ENCODE measurements at places on chromosomes 13 and 19. TPM values are rescaled to one million over a fixed set of nuclear protein-coding genes. Genes with fewer than 3 reads are reported as not detected.

- no peaks in the 10 kb centered on the region for H3K4me1 ChIP-seq
- no peaks in the 10 kb centered on the region for H3K27me3 ChIP-seq
- DNase-seq: no peak
- no peak overlapping the region for H3K27ac ChIP-seq
Measured at GRCh38 chr13:67934617-67935330, 704.6 kb upstream of the PCDH9 start.

DNA sequence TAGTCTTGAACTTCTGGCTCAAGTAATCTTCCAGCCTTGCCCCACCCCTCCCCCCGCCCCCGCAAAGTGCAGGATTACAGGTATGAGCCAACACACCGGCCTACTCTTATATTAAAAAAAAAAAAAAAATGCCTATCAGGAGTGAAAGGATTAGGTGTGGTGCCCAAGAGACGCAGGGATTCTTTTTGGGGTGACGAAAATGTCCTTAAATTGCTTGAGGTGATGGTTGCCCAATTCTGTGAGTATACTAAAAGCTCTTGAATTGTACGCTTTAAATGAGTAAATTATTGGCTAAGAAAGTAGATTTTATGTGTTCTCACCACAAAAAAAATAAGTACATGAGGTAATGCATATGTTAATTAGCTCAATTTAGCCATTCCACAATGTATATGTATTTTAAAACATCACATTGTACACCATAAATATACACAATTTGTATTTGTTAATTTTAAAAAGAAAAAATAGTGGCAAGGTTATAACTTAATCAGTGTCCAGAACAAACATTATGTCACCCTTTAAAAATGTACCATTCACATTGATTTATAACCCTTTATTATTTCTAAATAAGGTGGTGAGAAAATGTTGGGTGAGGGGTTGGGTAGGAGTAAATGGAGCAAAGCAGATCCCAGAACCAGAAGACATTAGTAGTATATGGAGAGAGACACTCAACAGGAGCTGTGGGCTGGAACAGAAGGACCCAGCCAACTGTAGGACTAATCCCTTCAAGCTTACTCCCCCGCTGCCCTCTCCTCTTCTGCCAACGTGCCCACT, 3.9 kb downstream of the IGSF23 start:
- no peak overlapping the region for H3K4me3 ChIP-seq
- H3K4me1 ChIP-seq: peaks cover 20% of the 10 kb centered on the region
- H3K36me3 ChIP-seq: no peaks in the 10 kb centered on the region
- H3K27ac ChIP-seq: peak overlapping the region; percentile 64

- H3K27ac ChIP-seq: no peak overlapping the region
- no peak overlapping the region for H3K4me3 ChIP-seq
- DNase-seq: no peak
- no peaks in the 10 kb centered on the region for H3K4me1 ChIP-seq
Measured at GRCh38 chr13:31790992-31791391, 51.7 kb downstream of the RXFP2 start.

Gene CEACAM1
- polyA plus RNA-seq: 7.9 TPM

Gene TSKS
- 0.24 TPM for polyA plus RNA-seq
